ENCODE measurements at places on chromosomes 4 and X. TPM values are rescaled to one million over a fixed set of nuclear protein-coding genes. Genes with fewer than 3 reads are reported as not detected.

DNA sequence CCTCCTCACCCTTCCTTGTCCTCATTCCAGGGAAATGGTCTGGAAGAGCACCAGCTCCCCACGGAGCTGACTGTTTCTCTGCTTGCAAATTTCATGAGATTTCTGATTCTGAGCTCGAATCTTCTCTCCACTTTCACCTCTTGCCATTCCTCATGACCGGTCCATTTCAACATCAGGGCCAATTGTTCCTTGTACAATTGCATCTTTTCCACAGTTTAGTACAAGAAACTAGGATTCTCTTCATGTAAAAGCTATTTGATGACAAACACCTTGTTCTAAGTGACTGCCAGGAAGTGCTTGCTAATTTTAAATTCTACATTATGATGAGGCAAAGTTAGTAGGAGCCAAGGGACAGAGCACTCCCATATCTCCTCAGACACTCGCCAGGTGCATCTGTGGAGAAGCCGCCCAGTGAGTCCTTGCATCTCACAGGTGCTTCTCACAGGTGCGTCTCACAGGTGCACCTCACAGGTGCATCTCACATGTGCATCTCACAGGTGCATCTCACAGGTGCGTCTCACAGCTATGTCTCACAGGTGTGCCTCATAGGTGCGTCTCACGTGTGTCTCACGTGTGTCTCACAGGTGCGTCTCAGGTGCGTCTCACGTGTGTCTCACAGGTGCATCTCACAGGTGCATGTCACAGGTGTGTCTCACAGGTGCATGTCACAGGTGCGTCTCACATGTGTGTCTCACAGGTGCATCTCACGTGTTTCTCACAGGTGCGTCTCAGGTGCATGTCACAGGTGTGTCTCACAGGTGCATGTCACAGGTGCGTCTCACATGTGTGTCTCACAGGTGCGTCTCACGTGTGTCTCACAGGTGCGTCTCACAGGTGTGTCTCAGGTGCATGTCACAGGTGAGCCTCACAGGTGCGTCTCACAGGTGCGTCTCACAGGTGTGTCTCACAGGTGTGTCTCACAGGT lies 3.0 kb upstream of the PDE6B start:
- DNase-seq, result peak; percentile 34

DNA sequence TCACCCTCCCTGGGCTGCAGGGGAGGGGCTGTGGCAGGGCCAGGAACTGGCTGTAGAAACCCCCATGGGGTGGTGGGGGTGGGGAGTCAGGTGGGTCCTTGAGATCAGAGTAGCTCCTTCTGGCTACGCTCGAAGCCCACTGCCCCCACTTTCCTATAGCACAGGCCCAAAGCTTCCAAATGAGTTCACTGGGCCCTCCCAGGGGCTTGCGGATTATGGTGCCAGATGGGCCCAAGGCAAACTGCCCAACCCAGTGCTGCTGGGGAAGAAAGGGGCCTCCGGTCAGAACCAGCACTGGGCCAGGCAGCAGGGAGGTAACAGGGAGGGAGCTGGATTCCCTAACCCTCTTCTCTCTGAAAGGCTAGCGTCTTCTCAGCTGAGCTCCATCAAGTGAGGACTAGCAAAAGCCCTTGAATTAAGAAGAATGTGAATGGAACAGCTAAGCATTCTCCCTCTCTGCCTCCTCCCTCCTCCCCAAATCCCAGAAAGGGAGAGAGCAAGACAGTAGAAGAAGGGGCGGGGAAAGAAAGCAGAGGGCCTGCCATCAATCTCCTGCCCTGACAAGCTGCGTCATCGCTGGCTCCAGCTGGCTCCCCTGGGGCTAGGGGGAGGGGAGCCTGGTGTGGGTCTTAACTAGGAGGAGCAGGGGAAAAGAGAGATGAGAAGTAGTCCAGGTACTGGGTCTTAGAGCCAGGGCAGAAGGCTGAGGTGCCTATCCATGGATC lies 34.7 kb downstream of the FRMPD3 start:
- DNase-seq, result peak; percentile 75

GRCh38 chr4:154478547-154478946 lies 13.1 kb downstream of the DCHS2 start:
- no peak for DNase-seq

- no peak for DNase-seq
Measured at GRCh38 chrX:134743091-134743490, 84.8 kb upstream of the PLAC1 start.

DNA sequence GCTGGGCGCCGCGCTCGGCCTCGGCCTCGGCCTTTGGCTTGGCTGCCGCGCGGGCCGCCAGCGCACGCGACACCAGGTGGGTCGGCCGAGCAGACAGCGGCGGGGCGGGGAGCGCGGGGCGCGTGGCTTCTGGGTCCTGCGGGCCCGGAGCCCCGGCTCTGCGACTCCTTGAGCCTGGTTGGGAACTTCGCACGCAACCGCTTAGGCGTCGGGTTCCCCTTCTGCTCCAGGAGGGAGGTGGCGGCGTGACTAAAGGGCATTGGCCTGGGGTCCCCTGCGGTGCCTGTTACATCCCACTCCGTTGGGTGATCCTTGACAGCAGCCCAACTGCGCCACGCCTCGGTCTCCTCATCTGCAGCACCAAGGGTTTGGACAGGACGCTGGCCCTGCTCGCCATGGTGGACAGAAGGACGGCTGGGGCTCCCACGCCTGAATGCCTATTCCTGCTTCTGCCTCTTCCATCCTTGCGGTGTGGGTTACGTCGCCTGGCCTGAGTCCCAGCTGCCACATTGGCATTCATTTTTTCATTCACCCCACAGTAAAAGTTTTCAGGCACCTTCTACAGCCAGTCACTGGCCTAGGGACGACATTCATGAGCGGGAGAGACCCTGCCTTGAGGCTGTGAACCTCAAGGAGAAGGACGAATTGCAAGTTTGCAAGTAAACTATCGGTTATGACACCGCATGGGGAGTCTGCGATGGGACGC lies 631 bp downstream of the EVC start:
- DNase-seq, result no peak

- DNase-seq, result no peak
Measured at GRCh38 chr4:8283161-8283560, 13.6 kb downstream of the HTRA3 start.

- DNase-seq, result no peak
Measured at GRCh38 chrX:25726539-25726938, 411.6 kb upstream of the MAGEB18 start.

GRCh38 chr4:95092766-95093165 lies 335.0 kb downstream of the BMPR1B start:
- DNase-seq, result no peak

- DNase-seq, result no peak
Measured at GRCh38 chr4:98993419-98994071, 2.0 kb upstream of the METAP1 start.

GRCh38 chr4:1754336-1754735 lies 33.0 kb downstream of the TACC3 start:
- DNase-seq, result no peak

DNA sequence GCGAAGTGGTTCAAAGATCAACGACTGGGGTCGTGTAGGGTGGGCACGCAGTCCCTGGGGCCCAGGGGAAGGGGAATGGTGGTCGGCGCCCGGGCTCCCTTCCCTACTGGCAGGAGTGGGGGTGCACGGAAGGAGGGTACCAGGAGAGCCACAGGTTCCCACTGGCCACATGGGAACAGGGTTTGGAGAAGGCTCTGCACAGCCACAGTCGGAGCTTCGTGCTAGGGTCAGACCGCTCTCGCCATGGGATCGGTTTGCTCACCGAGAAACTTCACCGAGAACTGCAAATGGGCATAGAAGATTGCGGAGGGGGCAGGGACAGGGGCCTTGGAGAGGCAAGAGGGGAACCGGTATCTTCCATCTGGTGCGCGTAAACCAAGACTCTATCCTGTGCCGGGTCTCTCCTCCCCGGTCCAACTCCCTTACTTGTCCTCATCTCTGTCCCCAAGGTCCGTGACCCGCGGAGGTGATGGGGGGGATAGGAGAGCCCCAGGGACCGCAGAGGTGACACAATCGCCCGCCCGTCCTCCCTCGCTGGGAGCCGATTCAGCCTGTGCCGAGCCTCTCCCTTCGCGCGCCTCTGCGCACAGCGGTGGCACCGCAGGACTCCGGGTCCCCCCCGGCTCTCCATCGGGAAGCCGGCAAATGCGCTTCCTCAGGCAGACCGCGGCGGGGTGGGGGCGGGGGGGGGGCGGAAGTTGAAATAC lies 1.0 kb downstream of the SCD5 start:
- peak; percentile 77 for DNase-seq

- DNase-seq, result no peak
Measured at GRCh38 chrX:15874672-15875071, 20.1 kb upstream of the AP1S2 start.

DNA sequence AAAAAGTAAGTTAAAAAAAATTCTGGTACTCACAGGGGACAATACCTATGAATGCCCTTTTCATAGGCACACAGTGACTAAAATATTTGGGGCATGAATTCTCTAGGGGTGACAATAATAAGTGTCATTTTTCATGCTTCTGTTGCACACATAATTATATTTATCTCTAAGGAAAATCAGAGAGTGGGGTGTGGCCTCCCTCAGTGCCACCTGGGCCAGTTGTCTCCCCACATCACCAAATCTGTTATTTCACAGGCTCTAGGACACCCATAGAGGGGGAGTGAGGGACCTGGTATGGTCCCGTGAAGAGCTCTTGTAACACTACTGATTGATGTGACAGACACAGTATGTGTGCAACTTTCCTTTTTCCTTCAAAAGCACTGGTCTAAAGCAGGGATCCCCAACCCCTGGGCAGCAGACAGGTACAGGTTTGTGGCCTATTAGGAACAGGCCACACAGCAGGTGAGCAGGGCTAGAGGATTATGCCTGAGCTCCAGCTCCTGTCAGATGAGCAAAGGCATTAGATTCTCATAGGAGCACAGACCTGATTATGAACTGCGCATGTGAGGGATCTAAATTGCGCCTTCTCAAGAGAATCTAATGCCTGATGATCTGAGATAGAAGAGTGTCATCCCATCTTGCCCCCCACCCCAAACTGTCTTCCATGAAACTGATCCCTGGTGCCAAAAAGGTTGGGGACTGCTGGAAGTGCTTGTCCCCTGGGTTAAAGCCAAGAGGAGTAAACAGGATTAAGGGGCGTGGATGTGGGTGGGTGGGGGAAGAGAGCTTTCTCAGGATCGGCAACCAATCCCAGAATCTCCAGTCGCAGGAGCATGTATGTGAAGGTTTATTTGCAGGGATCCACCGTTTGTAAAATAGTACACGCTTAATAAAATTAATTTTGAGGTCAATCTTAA lies 856 bp downstream of the SLC9B1 start:
- DNase-seq, result no peak

GRCh38 chr4:122224348-122224747 lies 72.2 kb downstream of the BLTP1 start:
- peak; percentile 16 for DNase-seq

- no peak for DNase-seq
Measured at GRCh38 chrX:70264784-70265183, 3.4 kb upstream of the ARR3 start.

The PFKFB1 gene
- total RNA-seq, result 0.07 TPM

The RXFP1 gene
- not detected for total RNA-seq

The EGF gene
- 5.3 TPM for total RNA-seq

The G6PD gene
- 58.0 TPM for total RNA-seq

The MAGEE2 gene
- total RNA-seq, result not detected

The GLRB gene
- 1.4 TPM for total RNA-seq
